Cardiac muscle cell (in vitro differentiated cells and primary cell): ENCODE measurements at places on chromosomes 16 and 17.

GRCh38 chr16:84937196-84938005 is 73.9 kb downstream of the ZDHHC7 start:
- DNase-seq = no peak

GRCh38 chr17:47120521-47121095 is 68.5 kb downstream of the CDC27 start:
- no peak for DNase-seq

DNA sequence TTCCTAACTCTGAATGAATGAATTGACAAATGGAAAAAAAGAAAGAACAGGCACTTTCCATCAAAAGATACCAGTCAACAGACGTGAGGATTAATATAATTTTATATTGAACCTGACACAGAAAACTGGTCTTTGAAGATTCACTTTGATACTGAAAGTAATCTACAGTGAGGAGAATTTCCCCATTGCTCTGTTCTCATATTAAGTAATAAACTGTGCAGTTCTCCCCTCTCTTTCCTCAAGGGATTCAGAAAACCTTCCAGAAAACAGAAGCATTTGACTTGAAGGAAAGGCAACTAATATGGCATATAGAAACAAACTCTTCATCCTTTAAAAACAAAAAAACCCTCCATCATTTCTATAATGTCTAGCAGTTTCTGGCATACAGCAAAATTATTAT is 2.2 kb downstream of the TEX2 start:
- no peak for DNase-seq

DNA sequence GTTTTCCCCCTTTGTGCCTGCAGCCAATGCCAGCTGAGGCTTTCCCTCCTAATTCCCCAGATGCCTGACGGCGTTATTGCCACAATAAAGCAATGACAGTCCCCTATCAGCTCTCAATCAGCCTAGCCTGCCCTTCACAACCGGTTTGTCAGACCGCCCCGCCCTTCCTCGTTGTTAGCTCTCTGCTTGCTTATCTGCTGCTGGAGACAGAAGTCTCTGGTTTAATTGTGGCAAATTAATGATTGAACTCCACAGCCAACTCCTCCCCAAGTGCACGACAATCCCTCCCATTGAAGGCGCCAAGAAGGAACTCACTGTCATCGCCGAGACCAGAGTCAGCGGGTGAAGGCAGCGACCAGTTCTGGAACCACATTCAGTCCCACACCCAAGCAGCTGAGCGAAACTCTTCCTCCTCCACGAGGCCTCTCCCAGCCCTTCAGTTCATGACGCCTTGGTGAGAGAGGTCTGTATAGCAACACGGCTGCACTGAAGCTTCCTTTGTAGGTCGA is 474.4 kb downstream of the SLC39A11 start:
- peak; percentile 28 for DNase-seq

DNA sequence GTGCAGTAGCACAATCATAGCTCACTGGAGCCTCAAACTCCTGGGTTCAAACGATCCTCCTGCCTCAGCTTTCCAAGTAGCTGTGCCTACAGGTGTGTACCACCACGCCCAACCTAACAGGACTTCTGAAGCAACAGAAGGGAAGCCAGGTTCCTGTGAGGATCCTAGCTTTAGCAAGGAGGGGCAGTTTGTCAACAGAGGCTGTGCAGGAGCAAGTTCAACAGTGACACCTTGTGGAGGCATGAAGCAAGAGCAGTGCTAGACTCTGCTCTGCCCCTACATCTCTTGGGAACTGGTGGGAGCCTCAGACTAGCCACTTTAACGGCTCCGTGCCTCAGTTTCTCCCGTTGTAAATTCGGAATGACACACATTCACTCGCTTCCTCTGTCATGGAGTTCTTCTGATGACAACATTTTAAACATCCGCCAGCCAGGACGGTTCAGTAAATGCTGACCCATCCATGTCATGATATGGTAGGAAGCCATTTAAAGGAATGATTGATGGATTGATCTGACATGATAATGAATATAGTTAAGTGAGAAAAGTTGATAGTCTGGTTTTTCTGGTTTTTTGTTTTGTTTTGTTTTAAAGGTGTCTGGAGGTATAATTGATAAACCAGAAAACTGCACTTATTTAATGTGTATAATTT is 218.7 kb downstream of the MRTFB start:
- peak; percentile 35 for DNase-seq

DNA sequence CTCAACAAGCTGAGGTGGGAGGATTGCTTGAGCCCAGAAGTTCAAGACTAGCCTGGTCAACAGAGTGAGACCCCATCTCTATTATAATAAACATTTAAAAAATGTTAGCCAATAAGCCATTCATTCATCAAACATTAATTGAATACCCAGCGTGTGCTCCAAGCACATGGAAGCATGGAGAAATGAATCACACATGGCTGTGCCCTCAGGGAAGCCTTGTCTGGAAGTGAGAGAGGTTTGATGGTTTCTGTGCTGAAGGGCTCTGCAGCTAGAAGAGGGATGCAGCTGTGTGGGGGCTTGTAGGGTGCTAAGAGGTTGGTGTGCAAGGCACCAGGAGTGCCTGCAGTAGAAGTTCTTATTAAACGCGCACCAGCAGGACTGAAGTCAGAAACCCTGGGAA is 11.2 kb downstream of the CYB5D2 start:
- DNase-seq = no peak

GRCh38 chr17:45871718-45872117 is 22.6 kb upstream of the MAPT start:
- no peak for DNase-seq

- no peak for DNase-seq
These were observed 55.6 kb downstream of the TMC6 start for GRCh38 chr17:78072961-78073360.

DNA sequence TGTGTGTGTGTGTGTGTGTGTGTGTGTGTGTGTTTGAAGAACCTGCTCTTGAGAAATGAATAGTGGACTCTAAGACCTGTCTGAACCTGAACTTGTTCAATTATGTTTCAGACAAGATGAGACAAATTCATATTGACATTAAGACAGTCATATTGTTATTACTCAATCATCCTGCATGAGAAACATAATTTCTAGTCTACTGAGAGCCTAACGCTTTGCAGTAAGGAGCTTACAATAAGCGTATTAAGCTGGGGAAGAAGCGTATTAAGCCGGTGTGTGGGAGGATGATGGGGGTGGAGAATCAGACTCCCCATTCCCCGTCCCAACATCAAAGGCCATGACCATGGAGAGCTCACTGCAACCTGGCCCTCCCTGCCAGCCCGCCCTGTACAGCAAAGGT is 22.4 kb upstream of the MNT start:
- no peak for DNase-seq

- no peak for DNase-seq
These were observed 32.9 kb upstream of the TOB1 start for GRCh38 chr17:50899005-50899460.

GRCh38 chr17:73639932-73640331 is 4.3 kb downstream of the SDK2 start:
- DNase-seq = no peak

DNA sequence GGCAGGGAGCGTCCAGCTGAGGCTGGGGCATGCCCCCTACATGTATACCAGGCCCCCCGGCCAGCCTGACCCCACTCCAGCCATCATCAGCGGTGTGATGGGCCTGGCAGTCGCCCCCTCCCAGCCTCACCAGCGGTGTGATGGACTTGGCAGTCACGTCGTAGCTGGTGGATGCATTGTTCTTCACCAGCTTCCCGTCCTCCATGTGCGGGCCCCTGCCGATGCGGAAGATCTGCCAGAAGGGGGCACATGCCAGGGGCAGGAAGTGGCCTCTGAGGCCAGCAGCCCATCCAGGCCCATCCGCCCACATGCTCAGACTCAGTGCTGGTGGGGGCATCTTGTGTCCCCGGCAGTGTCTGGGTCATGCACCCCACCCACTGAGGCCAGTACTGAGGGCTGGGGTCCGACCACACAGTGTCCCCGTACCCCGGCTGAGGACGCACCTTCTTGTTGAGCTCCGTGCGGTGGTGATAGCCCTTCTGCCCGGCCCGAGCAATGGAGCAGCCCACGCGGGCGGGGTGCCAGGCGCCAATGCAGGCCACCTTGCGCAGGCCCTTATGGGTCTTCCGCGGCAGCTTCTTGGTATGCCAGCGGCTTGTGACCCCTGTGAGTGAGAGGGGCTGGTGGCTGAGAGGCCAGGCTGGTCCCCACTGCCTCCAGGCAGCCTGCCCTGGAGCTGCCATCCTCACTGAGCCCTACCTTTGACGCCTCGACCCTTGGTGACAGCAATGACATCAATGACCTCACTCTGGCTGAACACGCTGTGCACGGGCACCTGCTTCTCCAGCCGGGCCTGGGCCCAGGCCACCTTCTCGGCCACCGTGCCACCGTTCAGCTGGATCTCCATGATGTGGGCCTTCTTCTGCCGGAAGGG is 3.7 kb upstream of the MSRB1 start:
- no peak for DNase-seq

- peak; percentile 60 for DNase-seq
These were observed 32.4 kb downstream of the DCAKD start for GRCh38 chr17:45018848-45019711.

GRCh38 chr17:42286411-42287221 is 1.7 kb upstream of the STAT5A start:
- no peak for DNase-seq

DNA sequence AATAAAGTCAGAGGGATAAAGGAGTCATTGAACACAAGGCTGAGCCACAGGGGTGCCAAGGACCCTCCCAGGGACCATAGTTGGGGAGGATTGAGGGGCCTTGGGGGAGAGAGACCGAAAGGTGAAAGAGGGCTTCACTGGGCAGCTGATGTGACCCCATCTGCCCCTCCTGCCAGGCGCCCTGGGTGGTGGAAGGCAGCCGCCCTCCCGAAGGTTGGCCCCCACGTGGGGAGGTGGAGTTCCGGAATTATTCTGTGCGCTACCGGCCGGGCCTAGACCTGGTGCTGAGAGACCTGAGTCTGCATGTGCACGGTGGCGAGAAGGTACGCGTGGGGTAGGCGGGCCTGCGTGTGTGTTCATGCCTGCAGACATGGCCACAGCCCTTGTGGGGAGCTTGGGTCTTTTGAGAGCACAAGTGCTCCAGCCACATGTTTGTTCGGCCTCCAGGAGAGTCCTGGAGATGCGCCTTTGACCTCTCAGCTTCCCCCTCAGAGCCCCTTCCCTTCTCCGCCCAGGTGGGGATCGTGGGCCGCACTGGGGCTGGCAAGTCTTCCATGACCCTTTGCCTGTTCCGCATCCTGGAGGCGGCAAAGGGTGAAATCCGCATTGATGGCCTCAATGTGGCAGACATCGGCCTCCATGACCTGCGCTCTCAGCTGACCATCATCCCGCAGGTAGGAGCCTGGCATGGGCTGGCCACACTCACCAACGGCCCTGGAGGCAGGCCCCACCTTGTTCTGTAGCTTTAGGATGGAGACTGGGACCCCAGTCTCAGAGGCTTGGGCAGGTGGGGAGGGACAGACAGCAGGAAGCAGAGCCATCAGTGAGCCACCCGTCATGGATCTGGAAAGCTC is 24.1 kb downstream of the ANKRD40 start:
- no peak for DNase-seq

- DNase-seq = no peak
These were observed 2290.8 kb downstream of the TP53TG3F start for GRCh38 chr16:35750157-35750689.

GRCh38 chr17:52383493-52384100 is 225.1 kb upstream of the CA10 start:
- peak; percentile 84 for DNase-seq

DNA sequence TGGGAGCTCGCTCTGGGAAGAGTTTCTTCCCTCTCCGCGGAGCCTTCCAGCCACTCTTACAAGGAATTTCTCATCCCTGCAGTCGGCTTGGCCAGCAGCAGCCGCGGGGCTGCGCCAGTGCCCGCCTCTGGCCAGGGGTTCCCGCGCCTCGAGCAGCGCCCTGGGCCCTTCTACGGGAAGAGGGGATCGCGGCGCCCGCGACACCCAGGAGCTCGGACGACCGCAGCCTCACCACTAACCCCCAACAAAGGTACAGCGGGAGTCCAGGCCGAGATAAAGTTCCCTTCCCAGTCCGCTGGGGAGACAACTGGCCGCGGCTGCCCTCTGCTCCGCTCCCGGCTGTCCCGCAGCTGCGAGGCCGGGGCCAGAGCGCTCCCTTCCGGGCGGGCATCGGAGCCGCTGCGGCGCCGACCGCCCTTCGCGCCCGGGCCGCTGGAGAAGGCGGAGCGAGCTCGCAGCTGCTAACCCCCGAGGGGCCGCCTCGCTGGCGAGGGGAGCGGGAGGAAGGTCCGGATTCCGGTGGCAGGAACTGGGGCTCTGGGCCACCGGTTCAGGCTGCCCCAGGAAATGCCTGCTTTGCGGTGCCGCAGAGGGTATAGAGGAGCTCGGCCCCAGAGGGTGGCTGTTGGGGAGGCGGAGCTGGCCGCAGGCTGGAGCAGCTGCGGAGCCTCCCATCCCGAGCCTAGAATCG is 3.6 kb upstream of the HS3ST3B1 start:
- DNase-seq = peak; percentile 66

DNA sequence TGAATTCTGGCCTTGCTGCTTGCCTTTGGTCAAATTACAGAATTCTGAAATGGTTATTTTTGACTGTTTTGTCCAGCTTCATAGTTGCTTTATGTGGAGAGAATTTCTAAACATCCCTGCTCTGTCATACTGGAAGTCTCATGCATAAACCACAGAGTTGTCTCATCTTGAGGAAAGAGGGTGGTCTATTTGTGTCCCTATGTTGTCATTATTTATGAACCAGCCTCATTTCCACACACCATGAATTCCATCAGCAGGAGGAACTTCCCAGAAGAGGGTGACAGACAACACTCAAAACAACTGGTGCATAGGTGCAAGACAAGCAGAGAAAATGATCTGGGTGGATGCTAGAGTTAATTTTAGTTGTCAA is 525.8 kb upstream of the GOT2 start:
- DNase-seq = no peak

- DNase-seq = peak; percentile 40
These were observed 219.0 kb downstream of the FTO start for GRCh38 chr16:53922807-53923571.

- DNase-seq = no peak
These were observed 115.9 kb downstream of the PITPNC1 start for GRCh38 chr17:67492824-67493517.

- no peak for DNase-seq
These were observed 10.8 kb downstream of the GSG1L2 start for GRCh38 chr17:9811086-9811485.

DNA sequence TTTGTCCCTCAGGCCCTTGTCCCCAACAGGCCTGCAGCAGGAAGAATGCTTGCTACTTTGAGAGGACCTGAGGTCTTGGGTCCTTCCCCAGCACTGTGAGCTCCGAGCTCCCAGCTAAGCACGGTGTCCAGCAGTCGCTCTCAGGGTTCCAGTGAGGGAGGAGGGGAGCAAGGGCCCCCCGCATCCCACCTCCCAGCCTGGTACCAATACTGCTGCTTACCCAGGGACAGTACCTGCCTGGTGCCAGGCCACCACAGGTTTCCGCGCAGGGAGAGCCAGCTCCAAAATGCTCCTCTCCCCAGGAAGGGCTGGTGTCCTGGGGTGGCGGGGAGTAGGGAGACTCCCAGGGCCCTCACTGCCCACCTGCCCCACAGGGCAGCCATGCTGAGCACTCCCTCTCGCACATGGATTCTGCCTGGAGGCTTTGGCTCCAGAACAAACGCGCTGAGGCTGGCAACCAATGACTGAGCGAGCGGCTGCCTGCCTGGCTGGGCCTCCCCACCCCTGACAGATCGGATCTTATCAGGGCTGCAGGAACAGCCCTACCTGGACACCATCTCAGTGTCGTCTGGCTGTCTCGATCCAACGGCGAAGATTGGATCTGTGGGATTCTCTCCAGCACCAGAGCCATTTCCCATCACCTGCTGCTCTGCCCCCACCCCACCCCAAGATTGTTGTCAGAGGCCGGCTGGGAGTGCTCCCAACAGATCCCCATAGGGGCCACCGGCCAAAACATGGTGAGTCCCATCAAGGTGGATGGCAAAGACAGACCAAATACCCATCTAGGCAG is 2.4 kb downstream of the DOK4 start:
- DNase-seq = no peak

- DNase-seq = no peak
These were observed 8.9 kb upstream of the WSCD1 start for GRCh38 chr17:6061290-6061689.
